Smooth muscle cell of trachea (primary cell): ENCODE measurements at places on chromosomes 6 and 20. TPM values are rescaled to one million over a fixed set of nuclear protein-coding genes. Genes with fewer than 3 reads are reported as not detected.

Gene JPH2
- under 0.01 and 0.50 TPM in 2 replicates for total RNA-seq

Gene C6orf141
- 0.17 and 1.3 TPM in 2 replicates for total RNA-seq

Gene LAMA2
- total RNA-seq: 92.6 and 152 TPM in 2 replicates

Gene CALHM6
- 0.33 and 0.44 TPM in 2 replicates for total RNA-seq

Gene C6orf132
- total RNA-seq: 0.29 and 0.99 TPM in 2 replicates

Gene SOBP
- 8.8 and 13.7 TPM in 2 replicates for total RNA-seq

Gene FAM184A
- 0.29 and 0.50 TPM in 2 replicates for total RNA-seq

Gene SLC18B1
- 6.0 and 11.5 TPM in 2 replicates for total RNA-seq

Gene MAS1L
- total RNA-seq: not detected in 2 replicates

Gene PCSK2
- 0.17 TPM in 1 of 2 replicates, not detected in the other for total RNA-seq

Gene FOXQ1
- total RNA-seq: 6.5 and 6.9 TPM in 2 replicates

Gene C4A
- 4.1 and 11.6 TPM in 2 replicates for total RNA-seq

Gene GABRR1
- not detected in 2 replicates for total RNA-seq

Gene TINAG
- 0.58 TPM in 1 of 2 replicates, not detected in the other for total RNA-seq

Gene NRSN1
- not detected in 2 replicates for total RNA-seq

Gene FOXS1
- total RNA-seq: not detected in 2 replicates

Gene SLC17A1
- not detected in 2 replicates for total RNA-seq

Gene ANKRD66
- total RNA-seq: not detected in 2 replicates

Gene ULBP1
- total RNA-seq: 0.44 and 0.50 TPM in 2 replicates

Gene GJE1
- not detected in 2 replicates for total RNA-seq

Gene REM1
- total RNA-seq: not detected in 2 replicates

Gene CDC5L
- total RNA-seq: 17.9 and 26.5 TPM in 2 replicates

Gene GATA5
- not detected in 2 replicates for total RNA-seq

Gene C6orf120
- 54.3 and 60.0 TPM in 2 replicates for total RNA-seq

Gene SCUBE3
- total RNA-seq: 0.44 and 1.5 TPM in 2 replicates

Gene OPRM1
- under 0.01 TPM in 1 of 2 replicates, not detected in the other for total RNA-seq

Gene SNAP25
- 9.6 and 19.5 TPM in 2 replicates for total RNA-seq

Gene VNN1
- total RNA-seq: not detected in 2 replicates

Gene CST1
- total RNA-seq: 0.15 and 0.50 TPM in 2 replicates

Gene GDAP1L1
- total RNA-seq: not detected in 2 replicates

Gene OR2H2
- total RNA-seq: not detected in 2 replicates

Gene MYH7B
- total RNA-seq: 0.15 and 0.33 TPM in 2 replicates

Gene PRR18
- not detected in 2 replicates for total RNA-seq

Gene MACROD2
- 0.50 and 1.5 TPM in 2 replicates for total RNA-seq

Gene MCHR2
- not detected in 2 replicates for total RNA-seq

Gene CUL7
- 56.6 and 77.9 TPM in 2 replicates for total RNA-seq

Gene BPIFB4
- total RNA-seq: not detected in 2 replicates
